Activated CD4-positive, alpha-beta T cell treated with anti-CD3 and anti-CD28 coated beads, Interleukin-2, amount 50 U/mL, for 16 hours (primary cell): ENCODE measurements at places on chromosomes 7 and 10.
A peak's percentile ranks its signal among the peaks of the same experiment; 100 is the strongest.

DNA sequence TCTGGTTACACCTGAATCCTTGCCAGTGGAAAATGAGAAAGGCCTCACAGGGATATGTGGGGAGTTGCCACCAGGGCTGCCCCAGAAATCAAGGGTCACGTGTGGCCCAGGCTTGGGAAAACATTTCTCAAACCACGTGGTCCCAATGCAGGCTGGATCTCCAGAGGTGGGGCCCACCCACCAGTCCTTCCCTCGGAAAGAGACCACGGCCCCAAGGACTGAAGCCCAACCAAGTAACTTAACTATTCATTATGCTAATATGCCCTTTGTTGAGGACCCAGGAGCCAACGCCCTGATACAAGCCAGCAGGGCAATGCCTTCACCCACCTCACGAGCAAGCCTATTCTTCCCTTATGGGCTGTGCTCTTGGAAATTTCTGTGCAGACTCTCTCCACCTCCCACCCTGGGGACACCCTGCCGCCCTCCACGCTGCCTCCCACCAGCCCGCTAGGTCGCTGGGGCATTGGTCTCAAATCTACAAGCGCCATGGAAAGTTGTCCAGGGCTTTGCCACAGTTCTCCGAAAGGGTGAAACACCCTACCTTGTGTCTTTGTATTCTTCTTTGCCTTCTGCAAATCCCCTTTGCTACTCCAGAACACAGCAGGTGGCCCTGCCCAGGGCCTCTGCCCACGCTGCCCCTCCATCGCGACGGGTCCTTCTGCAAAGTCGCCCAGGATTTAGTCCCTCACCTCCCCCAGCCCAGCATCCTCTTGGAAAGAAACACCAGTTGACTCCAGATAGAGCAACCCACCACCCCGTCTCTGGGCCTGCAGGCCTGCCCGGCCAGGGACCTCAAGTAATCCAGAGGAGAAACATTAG lies 8.8 kb downstream of the TNS3 start:
- no peak for DNase-seq

DNA sequence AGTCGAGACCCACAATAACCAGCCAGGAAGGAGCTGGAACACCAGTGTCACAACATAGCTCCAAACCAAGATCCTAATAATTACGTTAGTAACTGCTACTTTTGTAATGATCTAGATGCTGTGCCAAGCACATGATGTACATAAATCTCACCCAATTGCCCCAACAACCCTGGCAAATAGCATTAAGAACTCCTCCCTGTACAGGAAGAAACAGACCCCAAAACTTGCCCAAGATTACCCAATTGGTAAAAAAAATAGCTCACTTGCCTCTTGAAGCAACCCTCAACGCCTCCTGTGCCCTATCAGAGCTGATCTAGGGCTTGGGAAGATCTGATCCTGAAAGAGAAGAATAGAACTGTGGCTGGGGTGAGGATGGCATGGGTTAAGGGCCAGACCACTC lies 628.7 kb upstream of the AUTS2 start:
- no peak for DNase-seq

GRCh38 chr7:93092757-93093370 lies 24.9 kb downstream of the SAMD9 start:
- DNase-seq = peak; percentile 16

- peak; percentile 44 for DNase-seq
Observed at GRCh38 chr7:149261316-149261828, 624 bp upstream of the ZNF783 start.

DNA sequence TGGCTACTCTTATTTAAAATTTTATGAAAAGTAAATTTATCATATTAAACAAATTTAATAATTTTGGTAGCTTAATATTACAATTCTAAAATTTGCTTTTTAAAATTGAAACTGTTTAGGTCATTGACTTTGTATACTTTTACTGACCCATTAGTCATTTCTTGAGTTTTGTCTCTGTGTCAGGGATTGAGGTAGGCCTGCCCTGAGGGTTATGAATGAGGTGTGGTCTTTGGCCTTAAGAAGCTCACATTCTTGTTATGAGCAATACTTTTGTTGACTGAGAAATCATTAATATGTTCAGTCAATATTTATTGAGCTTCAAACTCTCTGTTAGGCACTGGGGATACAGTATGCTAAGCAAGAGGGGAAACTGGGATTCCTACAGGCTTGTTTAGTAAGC lies 47.0 kb upstream of the RPA3 start:
- DNase-seq = peak; percentile 42

DNA sequence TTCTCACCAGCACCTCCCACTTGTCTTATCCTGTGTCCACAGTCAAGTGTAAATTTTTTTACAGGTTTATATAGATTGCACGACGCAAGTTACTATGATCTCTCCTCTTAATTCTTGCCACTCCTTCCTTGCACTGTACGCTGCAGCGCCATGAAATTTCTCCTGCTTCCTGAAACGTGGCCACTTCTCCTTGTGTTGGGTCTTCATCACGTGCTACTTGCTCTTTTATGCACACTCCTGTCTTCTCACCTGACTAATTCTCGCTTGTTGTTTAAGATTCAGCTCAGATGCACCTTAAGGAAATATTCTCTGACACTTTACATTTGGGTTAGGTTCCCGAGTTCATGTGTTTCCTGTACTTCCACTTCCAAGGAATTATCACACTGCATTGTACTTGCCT lies 76.5 kb upstream of the ODAD2 start:
- DNase-seq = no peak

DNA sequence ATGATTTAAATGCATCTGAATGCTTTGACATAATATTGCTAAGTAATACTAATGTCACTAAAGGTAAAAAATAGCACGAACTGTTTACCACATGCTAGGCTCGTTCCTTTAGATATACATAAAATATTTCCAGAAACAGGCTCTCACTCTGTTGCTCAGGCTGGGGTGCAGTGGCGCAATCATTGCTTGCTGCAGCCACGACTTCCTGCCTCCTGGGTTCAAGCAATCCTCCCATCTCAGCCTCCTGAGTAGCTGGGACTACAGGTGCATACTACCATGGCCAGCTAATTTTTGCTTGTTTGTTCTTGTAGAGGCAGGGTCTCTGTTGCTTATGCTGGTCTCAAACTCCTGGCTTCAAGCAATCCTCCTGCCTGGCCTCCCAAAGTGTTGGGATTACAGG lies 183.3 kb downstream of the SGMS1 start:
- no peak for DNase-seq

DNA sequence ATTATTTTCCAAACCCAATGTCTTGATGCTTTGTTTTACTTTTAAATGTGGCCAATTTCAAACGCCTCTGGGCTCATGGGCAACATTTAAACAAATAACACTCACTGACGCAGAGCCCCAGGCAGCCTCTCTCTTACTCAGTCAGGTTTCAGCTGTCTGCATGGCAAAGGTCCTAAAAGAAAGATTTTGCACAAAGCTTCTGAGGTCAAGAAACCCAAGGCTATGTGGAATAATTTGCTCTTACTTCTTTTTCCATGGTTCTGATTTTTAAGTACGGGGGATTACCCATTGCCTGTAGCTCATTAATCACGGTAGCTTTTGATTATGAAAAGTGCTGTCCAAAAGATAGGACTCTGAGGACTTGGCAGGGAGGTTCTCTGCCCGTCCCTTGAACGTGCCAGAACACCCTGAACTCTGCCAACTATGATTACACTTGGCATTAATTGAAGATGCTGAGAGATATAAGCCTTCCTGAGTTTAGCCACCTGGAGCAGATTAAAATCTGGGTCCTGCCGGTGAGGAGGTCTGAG lies 14.1 kb upstream of the MSRB2 start:
- DNase-seq = no peak
